Stimulated activated CD8-positive, alpha-beta memory T cell treated with anti-CD3 and anti-CD28 coated beads, Interleukin-4, amount 100 ng/mL, for 1 hour (primary cell): ENCODE measurements at places on chromosomes 7 and 10.

GRCh38 chr7:54811041-54811845 lies 52.2 kb upstream of the SEC61G start:
- DNase-seq = no peak

DNA sequence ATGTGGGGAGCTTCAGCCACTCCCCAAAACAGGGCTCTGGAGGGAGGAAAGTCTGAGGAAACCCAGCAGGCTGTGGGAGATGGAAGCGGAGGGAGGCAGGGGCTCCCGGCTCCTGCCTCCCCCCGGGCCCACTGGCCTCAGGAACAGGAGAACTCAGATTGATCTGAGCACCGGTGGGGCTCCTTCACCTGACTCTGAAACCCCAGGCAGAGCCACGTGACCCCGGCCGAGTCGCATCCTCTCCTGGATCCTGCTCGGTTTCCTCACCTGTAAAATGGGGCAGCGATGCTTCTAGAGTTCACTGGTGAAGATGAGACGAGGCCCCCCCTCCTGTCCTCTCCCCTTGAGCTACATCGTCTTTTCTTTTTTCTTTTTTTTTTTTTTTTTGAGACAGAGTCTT lies 33.6 kb downstream of the TCERG1L start:
- no peak for DNase-seq

DNA sequence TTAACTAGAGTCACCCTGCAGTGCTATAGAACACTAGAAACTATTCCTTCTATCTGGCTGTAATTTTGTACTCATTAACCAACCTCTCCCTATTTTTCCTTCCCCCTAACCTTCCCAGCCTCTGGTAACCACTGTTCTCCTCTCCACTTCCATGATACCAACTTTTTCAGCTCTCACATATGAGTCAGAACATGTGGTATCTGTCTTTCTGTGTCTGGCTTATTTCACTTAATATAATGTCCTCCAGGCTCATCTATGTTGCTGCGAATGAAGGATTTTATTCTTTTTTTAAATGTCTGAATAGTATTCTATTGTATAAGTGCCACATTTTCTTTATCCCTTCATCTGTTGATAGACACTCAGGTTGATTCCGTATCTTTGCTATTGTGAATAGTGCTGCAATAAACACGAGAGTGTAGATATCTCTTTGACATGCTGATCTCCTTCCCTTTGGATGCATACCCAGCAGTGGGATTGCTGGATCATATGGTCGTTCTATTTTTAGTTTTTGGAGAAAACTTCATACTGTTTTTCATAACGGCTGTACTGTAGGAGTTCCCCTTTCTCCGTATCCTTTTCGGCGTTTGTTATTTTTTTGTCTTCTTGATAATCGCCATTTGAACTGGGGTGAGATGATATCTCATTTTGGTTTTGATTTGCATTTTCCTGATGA lies 101.4 kb downstream of the FAM107B start:
- DNase-seq = no peak

DNA sequence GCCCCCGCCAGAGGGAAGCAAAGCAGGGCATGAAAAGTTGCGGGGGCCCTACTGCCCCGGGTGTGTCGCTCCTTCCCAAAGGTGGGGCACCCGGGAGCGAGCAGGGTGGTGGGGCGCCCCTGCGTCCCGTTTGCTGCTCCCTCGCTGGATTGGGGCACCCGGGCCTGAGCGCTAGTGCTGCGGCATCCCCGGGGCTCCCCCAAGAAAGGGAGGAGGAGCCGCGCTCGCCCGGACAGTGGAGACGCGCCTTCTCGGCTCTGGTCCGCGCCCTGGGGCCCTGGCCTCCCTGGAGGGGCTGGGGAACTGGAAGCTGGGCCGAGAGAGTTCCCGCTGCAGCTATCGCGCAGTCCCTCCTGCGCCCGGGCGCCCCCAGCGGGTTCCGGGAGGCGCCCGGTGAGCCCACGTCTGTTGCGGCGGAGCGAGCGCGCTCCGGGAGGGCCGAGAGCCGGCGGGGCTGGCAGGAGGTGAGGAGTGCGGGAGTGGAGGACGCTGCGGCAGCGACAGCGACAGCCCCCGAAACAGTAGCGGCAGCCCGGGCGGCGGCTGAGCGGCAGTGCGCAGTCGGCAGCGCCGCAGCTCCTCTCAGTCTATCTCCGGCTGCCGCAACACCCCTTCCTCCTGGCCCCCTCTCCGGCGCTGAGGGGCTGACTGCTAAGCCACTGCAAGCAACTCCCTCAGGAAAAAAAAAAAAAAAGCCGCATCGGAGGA lies 504 bp upstream of the BMPER start:
- no peak for DNase-seq
